ENCODE measurements at places on chromosomes 2 and 18. TPM values are rescaled to one million over a fixed set of nuclear protein-coding genes. Genes with fewer than 3 reads are reported as not detected.
A peak's percentile ranks its signal among the peaks of the same experiment; 100 is the strongest.

FKBP7 gene
- total RNA-seq = 51.6 TPM

DNA sequence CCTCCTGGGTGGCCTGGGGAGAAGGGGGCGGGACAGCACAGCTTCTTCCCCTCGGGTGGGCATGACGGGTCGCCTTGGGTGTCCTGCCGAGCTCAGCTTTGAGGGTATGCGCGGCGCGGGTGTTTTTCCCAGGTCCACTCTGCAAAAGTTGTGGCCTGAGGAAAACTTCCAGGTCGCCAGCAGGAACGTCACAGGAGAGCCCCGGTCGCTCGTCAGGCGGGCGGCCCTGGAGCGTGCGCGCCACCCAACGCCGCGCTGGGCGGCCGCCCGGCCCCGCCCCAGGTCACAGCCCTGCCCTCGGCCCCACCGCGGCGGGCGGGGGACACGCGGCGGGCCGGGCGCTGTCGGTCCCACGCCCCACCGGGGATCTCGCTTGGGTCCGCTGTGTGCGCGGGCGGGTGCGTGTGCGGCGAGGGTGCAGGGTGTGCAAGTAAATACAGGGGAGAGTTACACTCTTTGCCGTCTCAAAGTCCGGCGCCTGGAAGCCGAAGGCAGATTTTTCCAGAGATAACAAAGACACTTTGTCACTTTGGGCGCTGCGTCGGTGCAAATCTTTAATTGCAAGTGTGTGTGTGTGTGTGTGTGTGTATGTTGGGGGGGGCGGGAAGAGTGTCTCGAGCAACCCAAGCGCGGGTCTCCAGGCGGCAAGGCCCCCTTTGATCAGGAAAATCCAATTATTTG, 616 bp upstream of the SP5 start:
- DNase-seq = no peak

- no peak for DNase-seq
Observed at GRCh38 chr18:22879293-22879692, 53.8 kb upstream of the RBBP8 start.

CDK5R2 gene
- 0.38 TPM for total RNA-seq

- peak; percentile 23 for DNase-seq
Observed at GRCh38 chr2:45823723-45824206, 172.3 kb downstream of the PRKCE start.

DNA sequence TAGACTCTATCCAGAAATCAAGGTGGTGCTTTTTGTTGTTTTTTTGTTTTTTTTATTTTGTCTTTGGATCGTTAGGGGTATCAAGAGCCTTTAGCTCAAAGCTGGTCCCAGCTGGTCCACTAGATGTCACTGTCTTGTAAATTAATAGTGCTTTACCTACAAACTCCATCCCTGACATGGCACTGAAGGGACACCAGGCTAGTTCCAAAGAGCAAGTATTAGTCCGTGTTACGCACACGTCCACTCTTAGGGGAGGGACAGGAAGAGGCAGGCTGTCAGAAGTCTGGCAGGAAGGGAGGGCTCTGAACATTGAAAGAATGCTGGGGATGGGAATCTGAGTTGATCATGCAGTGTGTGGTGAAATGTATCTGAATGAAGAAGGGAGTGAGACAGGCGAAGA, 85.9 kb upstream of the CCBE1 start:
- peak; percentile 89 for DNase-seq

- no peak for DNase-seq
Observed at GRCh38 chr2:183868153-183868552, 730.2 kb upstream of the ZNF804A start.

GRCh38 chr2:67792681-67793091, 270.1 kb downstream of the C1D start:
- no peak for DNase-seq

MOCOS gene
- total RNA-seq = 4.2 TPM

GRCh38 chr2:43268066-43268953, 41.9 kb upstream of the ZFP36L2 start:
- DNase-seq = no peak

DNA sequence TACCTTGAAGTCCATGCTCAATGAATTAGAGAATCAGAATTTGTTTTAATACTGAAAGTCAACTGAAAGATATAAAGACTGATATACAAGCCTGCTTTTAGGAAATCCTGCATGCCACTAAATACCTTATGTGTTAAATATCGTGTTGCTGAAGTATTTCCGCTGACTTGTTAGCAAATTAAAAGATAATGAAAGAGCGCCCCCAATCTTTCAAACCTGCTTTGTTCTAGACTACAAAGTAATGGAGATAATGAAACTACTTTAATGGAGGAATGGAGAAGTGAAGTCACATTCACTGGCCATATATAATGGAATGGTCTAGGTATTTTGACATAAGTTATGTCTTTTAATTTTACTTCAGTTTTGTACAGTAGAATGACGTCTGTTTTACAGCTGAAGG, 95.7 kb downstream of the ASXL3 start:
- DNase-seq = no peak

- no peak for DNase-seq
Observed at GRCh38 chr18:13492314-13492713, 234.0 kb downstream of the FAM210A start.

DNA sequence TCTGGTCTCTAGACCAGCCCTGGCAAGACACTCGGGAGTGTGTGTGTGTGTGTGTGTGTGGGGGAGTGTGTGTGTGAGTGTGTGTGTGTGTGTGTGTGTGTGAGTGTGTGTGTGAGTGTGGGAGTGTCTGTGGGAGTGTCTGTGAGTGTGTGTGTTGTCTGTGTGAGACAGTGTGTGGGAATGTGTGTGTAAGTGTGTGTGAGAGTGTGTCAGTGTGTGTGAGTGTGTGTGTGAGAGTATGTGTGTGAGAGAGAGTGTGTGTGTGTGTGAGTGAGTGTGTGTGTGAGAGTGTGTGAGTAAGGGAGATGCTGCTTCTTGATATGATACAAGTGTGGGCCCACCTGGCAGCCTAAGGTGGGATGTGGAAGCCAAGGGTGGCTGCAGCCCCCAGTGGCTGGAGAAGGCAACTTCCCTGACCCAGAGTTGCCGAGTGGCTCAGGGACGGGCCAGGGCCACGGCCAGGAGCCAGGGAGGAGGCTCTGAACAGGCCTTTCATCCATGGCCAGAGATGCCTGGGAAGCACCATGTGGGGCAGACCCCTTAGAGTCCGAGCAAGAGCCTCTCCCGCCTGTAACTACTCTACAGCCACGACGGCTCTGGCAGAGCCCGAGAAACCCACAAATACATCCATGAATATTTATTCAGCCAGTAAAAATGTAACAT, 159.3 kb upstream of the MYCN start:
- DNase-seq = no peak

DNA sequence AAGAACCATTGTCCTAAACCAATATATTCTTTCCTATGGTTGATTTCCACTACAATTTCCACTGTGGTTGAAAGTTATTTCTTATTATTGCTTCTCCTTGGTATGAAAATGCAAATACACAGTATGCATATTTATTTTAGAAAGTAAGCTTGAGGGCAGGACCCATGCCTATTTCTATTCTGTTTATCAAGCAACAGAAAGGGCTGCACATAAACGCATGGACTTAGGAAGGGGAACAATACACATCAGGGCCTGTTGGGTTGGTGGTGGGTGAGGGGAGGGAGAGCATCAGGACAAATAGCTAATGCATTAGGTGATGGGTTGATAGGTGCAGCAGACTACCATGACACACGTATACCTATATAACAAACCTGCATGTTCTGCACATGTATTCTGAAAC, 20.7 kb downstream of the SLC4A3 start:
- no peak for DNase-seq

SCTR gene
- not detected for total RNA-seq

NT5C1B gene
- total RNA-seq = not detected

GRCh38 chr2:151849413-151850010, 21.3 kb upstream of the ARL5A start:
- DNase-seq = no peak
